ENCODE measurements at places on chromosomes 1 and 21. TPM values are rescaled to one million over a fixed set of nuclear protein-coding genes. Genes with fewer than 3 reads are reported as not detected.

GRCh38 chr1:34750610-34751009, 4.2 kb upstream of the GJB5 start:
- no peak for DNase-seq

DNA sequence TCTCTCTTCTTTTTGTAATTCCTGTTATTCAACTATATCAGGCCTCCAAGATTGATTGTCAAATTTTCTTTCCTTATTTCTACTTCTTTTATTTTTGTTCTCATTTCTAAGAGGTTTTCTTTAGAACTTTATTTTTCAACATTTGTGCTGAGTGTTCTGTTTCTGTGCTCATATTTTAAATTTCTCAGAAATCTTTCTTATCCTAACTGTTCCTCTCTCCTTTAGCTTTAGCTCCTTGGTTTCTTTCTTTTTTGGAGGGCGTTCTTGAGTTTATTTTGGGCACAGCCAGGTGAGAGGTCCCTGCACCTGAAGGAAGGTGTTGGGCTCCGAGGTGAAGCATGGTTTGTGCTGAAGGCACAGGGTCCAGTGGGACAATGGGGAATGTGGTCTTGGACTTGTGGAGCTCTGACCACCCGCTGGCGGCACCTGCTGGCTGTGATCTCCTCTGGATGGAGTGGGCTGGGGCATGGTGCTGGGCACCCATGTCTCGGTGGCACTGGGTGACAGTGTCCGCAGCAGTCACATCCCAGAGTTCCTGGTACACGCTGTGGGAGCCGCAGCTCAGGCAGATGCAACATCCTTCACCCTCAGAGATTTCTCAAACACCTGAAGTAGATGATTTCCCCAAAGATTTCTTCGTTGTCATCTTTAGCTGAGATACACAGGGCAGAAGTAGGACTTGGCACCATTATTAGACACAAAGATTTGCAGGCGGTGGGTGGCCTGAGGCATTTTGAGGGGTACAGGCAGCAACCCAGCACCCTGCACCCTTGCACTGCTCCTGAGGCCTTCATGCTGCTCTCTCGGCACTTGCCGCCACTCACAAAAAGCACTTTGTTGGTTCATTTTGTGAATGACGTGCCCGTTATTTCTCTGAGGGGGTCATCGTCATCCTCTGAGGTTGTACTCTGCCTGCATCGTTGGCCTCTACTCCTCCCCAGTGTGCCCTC, 38.2 kb upstream of the DIP2A start:
- DNase-seq: no peak

Gene RAD54L
- total RNA-seq: 1.1 TPM

GRCh38 chr1:36913016-36913415, 121.3 kb downstream of the GRIK3 start:
- no peak for DNase-seq

- no peak for DNase-seq
Measured at GRCh38 chr1:93148001-93148400, 32.2 kb downstream of the TMED5 start.

Gene OR14C36
- not detected for total RNA-seq

GRCh38 chr1:190170321-190170720, 307.3 kb downstream of the BRINP3 start:
- no peak for DNase-seq
